ENCODE measurements at places on chromosomes 12 and 14.

DNA sequence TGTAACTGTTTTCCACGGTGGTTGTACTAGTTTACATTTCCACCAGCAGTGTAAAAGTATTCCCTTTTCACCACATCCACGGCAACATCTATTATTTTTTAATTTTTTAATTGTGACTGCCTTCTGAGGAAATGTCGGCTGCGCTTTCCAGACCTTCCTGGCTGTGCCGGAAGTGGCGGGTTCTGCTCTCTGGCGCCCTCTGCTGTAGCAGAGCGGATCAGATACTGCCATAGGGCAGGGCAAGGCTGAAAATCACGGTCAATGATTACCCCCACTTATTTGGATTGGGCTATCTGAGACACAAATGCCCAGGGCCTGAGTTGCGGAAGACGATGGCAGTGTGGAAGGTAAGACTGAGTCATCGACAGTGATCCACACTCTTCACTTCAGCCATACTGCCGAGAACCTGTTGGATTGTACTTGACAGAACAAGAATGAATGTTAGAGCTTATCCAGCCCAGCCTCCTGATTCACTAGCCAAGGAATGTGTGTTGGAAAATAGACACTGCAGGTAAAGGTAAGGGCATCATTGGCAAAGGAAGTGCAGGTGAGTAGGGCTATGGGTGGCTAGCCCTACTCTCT is 124.2 kb downstream of the NTF3 start:
- no peak for DNase-seq

GRCh38 chr12:106511365-106511764 is 71.4 kb upstream of the RFX4 start:
- DNase-seq, result no peak

- DNase-seq, result no peak
These were observed 349.0 kb downstream of the GLT1D1 start for GRCh38 chr12:129202109-129202814.

DNA sequence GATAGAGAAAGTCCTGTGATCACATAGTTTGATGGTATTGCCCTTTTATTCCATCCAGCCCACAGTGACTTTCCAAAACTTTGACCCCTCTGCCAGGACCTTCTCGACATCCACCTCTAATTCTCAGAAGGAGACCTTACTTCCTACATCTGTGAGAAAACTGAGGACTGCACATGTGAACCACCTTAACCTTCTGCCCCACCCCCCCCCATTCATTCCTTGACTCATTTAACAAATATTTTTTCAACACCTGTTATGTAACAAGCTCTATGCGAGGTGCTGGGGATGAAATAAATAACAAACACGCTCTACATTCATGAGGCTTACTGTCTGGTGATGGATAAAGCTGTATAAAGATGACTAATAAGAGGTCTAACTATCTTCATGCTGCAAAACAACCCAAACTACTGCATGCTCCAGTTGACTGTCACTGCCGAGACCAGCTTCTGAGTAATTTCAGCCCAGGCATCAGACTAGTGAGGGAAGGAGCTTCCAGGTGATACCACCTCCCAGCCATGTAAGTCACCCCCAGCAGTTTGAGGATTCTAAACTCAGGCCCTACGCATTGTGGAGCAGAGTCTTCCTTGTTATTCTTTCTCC is 1.9 kb upstream of the HAL start:
- DNase-seq, result no peak
